Right lung (tissue), 10 donors: ENCODE measurements at places on chromosomes 5 and 9.

DNA sequence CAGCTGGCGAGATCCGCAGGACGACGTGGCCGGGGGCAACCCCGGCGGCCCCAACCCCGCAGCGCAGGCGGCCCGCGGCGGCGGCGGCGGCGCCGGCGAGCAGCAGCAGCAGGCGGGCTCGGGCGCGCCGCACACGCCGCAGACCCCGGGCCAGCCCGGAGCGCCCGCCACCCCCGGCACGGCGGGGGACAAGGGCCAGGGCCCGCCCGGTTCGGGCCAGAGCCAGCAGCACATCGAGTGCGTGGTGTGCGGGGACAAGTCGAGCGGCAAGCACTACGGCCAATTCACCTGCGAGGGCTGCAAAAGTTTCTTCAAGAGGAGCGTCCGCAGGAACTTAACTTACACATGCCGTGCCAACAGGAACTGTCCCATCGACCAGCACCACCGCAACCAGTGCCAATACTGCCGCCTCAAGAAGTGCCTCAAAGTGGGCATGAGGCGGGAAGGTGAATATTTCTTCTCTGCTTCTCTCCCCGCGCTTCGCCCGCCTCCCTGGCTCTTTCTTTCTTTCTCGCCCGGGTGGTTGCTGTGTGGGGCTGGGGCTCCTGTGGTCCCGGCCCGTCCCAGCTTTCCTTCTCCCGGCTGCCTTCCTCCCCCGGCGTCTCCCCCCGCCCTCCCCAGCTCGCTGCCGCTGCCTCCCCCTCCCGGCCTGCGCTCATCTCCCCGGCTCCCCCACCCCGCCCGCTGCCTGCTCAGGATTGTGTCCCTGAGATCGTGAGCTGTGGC lies 2.2 kb downstream of the NR2F1 start:
- no peak for DNase-seq

GRCh38 chr5:157516006-157516405 lies 56.0 kb downstream of the NIPAL4 start:
- no peak for DNase-seq

GRCh38 chr9:112532427-112532826 lies 45.8 kb downstream of the KIAA1958 start:
- DNase-seq = peak; percentile 61

DNA sequence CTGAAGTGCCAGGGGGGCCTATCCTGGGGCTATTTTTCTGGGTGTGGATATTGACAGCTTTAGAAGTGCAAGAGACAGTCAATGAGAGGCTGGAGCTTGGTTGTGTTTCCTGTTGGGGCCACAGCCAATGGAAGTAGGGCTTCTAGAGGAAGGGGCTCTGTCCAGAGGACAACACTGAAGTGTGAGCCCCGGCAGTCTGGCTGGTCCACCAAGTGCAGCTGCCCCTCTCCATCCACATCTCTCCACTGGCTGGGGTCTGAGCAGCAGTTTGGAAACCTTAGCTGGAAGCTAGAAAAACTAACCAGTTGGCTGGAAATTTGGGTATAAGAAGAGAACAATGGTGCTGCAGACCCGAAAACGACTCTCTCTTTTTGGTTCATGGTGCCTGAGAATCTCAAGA lies 64.3 kb upstream of the PSD2 start:
- DNase-seq = no peak

DNA sequence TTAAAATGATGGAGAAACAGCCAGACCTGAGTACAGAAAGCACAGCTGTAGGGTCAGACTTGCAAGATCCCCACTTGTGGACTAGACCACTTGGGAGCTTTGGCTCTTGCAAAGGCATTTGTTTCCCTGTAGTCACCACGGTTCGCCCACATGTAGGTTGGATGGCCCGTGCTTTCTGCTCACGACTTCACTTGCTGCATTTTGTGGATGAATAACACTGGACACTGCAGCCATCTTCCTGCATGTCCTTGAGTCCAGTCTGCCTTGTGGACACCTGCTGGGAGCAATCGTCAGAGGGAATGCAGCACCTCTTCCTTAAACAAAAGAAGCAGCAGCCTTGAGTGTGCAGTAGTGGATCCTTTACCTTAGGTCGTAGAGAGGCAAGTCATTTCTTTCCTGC lies 372.9 kb upstream of the IRX2 start:
- DNase-seq = no peak

DNA sequence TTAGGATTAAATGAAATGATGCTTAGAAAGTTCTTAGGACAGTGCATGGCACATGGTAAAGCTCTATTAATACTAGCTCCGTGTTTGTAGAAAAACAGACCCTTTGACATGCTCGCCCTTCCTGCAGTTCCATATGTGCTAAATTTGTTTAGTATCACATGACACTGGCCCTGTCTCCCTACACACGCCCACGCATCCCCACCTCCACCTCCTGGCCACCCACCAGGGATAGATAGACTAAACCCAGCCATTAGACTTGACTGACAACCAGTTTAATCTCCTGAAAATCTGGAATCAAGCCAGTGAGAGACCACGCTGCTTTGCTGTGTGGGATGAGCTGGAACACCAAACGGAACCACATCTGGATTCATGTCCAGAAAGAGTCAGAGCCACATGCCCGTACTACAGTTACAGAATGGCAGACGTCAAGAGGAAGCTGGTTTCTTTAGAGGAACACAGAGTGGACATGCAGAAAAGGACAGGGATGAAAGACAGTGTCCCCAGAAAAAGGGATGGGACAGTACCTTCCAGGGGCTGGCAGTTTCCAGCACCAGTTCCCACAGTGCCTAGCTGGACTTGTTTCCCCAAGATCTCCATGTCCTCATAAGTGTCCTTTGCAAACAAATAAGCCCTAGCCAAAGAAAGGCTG lies 186.1 kb downstream of the PDZD2 start:
- DNase-seq = no peak

- DNase-seq = no peak
Observed at GRCh38 chr5:179275941-179276837, 69.1 kb downstream of the ADAMTS2 start.

DNA sequence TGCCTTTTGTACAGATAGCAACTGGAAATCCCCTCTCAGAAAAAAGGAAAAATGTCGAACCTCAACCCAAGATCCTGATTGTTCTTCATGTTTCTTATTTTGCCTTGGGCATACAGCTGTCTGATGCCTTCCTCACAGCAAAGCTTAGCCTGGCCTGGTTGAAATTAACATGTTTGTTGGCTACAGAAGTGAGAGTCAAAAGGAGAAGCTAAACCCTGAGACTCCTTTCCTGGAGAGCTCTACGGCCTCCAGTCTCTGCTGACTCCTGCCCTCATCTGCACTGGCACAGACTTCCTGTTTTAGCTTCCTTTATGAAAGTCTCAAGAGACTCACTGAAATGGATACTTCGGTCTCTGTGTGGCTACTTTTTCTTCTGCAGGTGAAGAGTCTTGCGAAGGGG lies 186.7 kb downstream of the PARP8 start:
- DNase-seq = no peak

DNA sequence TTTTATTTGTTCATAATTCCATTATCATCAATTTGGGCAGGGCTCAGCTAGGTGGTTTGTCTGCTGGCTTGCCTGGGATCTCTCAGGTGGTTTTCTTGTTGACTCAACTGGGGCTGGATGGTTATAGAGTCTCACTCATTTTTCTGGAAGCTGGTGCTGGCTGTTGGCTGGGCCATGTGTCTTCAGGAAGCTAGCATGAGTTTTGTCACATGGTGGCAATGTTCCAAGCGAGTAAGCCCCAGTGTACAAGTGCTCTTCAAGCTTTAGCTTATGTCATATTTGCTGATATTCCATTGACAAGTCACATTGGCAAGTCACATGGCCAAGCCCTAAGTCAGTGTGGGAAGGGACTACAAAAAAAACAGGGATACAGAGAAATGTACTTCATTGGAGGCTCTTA lies 2.3 kb upstream of the RASEF start:
- DNase-seq = no peak

DNA sequence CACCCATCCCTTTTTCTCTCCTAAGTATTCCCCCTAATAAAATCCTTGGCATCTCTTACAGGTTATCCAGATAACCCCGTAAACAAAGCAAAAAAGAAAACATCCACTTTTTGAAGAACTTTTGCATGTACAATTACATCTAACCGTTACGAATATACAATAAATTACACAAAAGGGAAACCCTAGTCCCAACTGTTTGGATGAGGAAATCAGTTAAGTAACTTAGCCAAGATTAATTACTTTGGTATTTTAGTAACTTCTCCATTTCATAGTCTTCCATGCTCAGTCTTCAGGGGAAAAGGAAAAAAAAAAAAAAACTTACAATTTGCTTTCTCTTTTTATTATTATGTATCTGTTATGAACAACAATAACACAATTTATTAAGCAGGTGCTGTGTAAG lies 212.9 kb downstream of the ACTL7B start:
- no peak for DNase-seq

DNA sequence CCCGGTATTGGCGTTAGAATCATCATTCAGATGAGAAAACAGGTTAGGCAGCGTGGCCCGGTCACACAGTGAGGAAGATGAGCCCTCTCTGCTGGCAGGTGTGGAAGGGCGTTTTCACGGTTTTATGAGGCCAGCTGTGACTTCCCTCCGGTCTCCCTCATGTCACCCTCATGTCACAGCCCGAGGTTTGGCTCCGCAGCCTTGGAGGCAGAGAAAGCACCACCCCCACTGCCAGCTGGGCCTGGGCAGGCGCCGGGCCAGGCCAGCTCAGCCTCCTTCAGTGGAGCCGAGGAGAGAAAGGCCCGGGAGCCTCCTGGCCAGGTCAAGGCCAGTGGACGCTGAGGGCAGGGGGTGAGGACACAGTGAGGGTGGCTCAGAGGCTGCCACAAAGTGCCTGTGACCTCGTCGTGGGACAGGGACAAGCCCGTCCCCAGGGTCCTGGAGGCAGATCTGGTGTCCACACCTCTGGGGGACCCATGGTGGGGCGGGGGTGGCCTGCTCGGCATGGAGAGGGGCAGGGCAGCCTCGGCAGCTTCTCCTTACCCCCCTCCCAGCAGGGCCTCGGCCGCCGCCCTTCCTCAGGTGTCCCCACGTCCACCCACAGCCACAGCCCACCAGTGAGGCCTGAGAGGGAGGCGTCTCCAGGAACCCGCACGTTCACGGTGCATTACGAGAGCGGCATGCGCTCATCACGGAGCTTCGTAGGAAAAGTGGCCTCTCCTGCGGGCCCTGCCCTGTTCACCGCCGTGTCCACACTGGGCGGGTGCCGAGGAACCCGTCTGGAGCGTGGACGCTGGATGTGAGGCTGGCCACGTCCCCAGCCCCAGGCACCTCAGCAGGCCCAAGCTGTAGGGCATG lies 32.2 kb downstream of the EXD3 start:
- no peak for DNase-seq

GRCh38 chr5:170302653-170303501 lies 5.3 kb upstream of the LCP2 start:
- no peak for DNase-seq

GRCh38 chr9:14715102-14715501 lies 7.4 kb downstream of the CER1 start:
- DNase-seq = no peak

- no peak for DNase-seq
Observed at GRCh38 chr9:79686381-79687130, 114.8 kb downstream of the TLE4 start.

DNA sequence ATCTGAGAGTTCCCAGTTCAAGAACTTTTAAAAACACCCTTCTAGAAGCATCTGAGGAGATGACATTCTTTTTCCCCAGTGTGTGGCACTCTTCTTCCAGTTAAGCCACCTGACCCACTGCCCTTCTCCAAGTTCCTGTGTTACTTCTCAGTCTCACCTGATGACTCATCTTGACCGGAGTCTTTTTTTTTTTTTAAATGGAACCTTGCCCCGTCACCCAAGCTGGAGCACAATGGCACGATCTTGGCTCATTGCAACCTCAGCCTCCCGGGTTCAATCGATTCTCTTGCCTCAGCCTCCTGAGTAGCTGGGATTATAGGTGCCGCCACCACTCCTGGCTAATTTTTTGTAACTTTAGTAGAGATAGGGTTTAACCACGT lies 224.1 kb upstream of the DAB2 start:
- no peak for DNase-seq

- no peak for DNase-seq
Observed at GRCh38 chr5:67305913-67306710, 109.5 kb upstream of the CD180 start.

GRCh38 chr9:117145081-117145480 lies 269.8 kb downstream of the ASTN2 start:
- no peak for DNase-seq

- DNase-seq = no peak
Observed at GRCh38 chr5:148085977-148086705, 22.4 kb downstream of the SPINK5 start.

- DNase-seq = no peak
Observed at GRCh38 chr9:80233102-80233843, 661.5 kb downstream of the TLE4 start.

- DNase-seq = peak; percentile 53
Observed at GRCh38 chr5:159098603-159099436, 896 bp downstream of the EBF1 start.

GRCh38 chr5:122999947-123000563 lies 36.5 kb downstream of the PPIC start:
- no peak for DNase-seq

- no peak for DNase-seq
Observed at GRCh38 chr9:92325991-92326500, 293 bp downstream of the CENPP start.

DNA sequence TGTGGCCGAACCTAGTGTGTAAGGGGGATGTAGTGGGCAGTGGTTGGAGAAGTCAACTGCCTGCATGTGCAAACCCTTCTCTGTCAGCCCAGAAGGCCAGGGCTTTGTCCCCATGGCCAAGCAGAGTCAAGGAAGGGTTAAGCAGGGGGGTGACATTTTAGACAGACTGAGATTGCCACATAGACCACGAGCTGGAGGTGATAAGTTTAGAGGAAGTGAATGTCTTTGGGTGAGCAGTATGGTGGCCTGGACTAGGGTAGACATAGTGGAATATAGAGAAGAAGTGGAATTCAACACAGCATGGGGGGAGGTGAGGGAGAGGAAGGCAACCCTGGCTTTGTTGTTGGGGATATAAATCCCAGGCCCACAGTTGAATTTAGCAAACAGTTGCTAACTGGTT lies 38.7 kb upstream of the CDKN2AIPNL start:
- no peak for DNase-seq

GRCh38 chr5:41527201-41527779 lies 16.9 kb upstream of the PLCXD3 start:
- no peak for DNase-seq

GRCh38 chr9:132903574-132904492 lies 25.1 kb downstream of the SPACA9 start:
- no peak for DNase-seq

DNA sequence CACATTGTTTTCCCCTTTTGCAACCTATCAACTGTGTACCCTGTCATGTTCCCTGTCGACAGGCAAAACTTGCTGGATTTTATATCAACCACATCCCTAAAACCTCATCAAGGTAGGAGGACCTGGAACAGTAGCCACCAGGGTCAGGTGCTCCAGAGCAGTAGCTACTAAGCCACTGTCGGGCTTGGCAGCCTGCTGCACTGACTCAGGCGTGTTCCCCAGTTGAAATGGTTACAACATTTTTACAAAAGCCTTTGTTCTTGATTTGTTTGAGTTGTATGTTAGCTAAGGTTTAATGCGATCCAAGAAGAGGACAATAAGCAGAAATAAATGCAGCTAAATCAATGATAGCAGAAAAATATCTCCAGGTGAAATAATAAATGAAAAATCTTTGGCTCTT lies 407.4 kb upstream of the TLE4 start:
- DNase-seq = no peak
